NCI-H774 (cell line): ENCODE measurements at places on chromosomes 12 and 14.

DNA sequence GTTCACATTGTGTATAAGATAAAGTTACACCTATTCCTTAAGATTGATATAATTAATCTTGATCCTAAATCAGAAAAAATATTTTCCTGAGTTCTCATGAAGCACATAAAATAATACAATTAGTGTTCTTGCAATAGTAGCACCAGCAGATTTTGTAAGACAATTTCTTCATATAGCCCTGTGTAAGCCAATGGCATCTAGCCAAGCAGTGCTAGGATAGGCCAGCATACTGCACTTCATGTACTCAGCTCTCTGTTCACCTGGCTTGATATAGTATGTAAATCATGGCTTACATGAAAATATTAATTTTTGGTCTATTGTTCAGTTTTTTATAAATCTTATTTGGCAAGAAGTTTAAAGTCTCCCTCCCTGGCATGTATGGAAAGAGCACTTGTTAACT, 1.9 kb downstream of the KLRF2 start:
- no peak for DNase-seq

- no peak for DNase-seq
Measured at GRCh38 chr12:121520586-121521086, 60.2 kb downstream of the KDM2B start.

- DNase-seq = no peak
Measured at GRCh38 chr14:104364830-104365229, 214.7 kb upstream of the C14orf180 start.

GRCh38 chr12:66678338-66679275, at the start of gene GRIP1:
Gene GRIP1, minus strand, starts transcription at chr12:66679076. Its CDS starts 172 bp downstream, at chr12:66678904.
- DNase-seq = peak; percentile 47

GRCh38 chr14:89304972-89305703, 111.9 kb downstream of the FOXN3 start:
- DNase-seq = peak; percentile 72

DNA sequence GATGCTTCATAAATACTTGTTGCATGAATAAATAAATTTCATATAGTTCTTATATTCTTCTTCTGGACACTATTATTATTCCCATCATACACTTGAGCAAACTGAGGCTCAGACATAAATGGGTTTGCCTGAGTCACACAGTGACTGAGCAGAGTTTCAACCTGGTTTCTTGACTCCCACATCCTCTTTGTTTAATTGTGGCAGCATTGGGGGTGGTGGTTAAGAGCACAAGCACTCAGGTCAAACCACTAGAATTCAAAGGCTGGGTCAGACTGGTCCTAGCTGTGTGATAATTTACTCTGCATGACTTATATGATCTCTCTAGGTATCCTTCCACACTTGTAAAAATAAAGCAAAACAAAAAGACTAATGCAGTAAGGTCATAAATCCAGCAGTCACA, 274.9 kb upstream of the SRRM4 start:
- DNase-seq = no peak

DNA sequence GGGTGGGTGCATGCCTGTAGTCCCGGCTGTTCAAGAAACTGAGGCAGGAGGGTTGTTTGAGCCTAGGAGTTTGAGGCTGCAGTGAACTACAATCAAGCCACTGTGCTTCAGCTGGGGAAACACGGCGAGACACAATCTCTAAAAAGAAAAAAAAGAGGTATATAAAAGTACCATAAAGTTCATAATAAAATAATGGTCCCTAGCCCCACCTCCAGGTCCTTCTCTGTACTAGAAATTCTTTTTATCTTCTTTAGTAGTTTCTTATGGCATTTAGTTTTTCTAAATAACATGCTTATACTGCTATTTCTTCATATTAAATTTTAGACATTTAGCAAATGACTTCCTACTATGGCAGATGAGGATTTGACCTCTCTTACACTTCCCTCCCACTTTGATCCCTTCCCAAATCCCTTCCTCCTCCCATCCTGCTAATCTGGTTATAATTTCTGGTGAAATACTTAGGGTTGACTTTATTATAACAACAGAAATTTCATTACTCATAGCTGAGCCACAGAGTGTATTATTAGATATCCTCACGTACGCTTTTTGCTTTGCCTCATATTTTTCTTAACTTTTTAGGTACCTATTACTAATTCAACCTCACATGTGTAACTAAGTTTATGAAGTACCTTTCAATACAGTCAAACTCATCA, 94.7 kb downstream of the SLC41A2 start:
- no peak for DNase-seq

DNA sequence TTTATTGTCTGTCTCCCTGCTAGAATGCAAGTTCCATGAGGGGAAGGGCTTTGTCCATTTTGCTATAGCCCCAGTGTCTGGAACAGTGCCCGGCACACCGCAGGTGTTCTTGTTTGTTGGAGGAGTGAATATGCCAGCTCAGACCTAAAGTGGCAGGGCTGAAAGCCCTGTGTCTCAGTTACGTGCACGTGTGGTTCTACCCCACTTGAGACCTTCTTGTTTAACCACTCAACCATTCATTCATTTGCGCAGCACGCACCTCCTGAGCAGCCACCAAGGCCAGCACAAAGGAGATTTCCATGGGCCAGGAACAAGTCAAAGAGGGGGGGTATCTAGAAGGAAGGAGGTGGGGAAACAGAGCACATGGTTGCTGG, 338.0 kb upstream of the FKBP4 start:
- DNase-seq = peak; percentile 83

DNA sequence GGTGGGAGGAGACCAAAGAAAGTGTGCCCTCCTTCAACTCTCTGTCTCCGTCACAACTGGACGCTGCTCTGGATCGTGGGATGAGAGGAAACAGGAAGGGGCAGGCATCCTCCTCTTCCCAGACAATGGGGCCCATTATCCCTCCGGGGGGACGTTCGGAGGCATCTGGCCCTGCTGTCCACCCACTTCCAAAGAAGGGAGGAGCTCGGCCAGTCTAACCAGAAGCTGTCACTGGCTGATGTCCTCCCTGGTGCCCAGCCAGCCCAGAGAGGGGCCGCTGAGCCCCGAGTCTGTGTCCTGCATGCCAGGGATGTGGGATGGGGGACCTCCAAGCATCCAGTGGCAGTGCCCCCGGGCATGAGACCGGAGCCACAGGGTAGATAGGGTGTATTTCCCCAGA, 39.8 kb upstream of the MEG3 start:
- no peak for DNase-seq

- no peak for DNase-seq
Measured at GRCh38 chr14:104594310-104595046, 10.1 kb downstream of the TMEM179 start.

GRCh38 chr12:2841056-2841650, 6.3 kb upstream of the NRIP2 start:
- DNase-seq = no peak

DNA sequence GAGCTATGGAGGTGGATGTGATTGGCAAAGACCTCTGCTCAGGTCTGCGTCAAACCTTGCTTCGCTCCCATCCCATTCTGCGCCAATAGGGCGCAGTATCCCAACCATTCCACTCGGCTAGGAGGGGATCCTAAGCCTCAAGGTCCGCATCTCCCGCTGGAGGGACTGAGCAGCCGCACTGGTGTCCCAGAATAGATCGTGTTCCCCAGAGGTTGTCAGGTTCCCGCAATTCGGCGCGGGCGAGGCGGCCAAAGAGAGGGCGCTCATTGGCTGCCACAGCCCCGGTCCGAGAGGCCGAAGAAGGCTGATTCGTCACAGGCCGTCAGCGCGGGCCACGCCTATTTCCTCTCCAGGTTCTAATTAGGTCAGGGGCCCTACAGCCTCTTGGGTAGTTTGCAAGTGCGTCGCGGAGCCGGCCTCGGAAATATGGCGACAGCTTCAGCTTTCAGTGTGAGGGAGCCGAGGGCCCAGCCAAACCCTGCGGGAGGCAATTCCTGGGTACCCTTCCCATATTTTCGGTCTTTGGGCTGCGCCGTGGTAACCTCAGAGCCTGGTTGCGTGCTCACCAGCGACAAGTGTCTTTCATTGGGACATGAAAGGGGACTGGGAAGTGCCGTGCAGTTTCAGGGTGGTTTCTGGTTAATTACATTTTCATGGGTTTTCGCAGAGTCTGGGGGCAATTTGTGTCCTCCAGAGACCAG, 5.0 kb downstream of the OR10AD1 start:
- peak; percentile 99 for DNase-seq

DNA sequence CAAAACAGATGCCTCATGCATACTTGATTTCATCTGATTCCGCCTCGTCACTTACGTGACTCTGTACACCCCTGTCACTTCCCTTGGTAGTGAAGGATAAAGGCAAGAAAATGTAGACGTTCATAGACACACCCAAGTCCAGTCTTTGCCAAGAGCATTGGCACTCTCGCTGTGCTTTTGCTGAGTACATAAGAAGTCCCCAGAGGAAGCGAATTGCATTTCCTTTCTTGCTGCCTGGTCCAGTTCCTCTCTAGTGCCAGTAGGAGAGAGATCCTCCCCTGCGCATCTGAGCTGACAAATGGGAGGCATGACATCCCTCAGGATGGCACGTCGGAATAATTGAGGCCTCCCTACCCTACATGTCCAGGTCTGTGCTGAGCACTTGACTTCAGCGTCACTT, 21.3 kb upstream of the RIN3 start:
- DNase-seq = no peak

DNA sequence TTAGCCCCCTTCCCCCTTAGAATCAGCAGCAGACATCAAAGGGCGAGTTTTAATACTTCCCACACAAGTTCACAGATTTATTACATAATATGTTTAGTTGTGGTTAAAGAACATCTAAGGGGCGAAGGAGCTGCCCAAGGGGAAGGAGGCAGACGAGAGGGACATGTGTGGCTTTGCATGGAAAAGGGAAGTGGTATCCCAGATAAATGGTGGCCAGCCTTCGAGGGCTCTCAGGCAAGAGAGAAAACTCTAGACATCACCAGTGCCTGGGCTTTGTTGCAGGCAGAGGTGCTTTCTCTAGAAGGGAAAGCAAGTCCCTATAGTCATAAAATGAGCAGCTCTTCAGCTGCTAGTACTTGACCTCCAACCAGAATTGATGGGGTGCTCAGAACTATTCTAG, 121.2 kb downstream of the CACNA1C start:
- DNase-seq = no peak

GRCh38 chr12:5395443-5396271, 36.3 kb upstream of the NTF3 start:
- peak; percentile 90 for DNase-seq

DNA sequence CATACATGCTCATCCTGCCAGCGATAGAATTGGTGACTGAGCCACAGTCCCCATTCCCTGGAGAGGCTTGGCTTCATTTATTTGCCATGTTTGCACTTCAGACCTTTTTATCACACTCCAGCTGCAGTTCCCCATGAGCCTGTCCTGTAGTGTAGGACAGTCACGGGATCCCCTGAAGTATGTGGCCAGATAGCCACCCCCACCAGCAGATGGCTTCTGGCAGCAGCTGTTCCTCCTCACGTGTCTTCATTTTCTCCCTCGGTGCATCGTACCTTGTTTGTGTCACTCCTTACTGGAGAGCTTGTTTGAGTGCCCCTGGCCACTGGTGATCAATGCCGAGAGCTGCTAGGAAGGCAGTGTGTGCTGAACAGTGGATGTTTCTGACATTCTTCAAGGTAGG, 40.2 kb downstream of the UBE3B start:
- DNase-seq = no peak

GRCh38 chr12:103887738-103888137, 42.5 kb upstream of the HSP90B1 start:
- DNase-seq = no peak

DNA sequence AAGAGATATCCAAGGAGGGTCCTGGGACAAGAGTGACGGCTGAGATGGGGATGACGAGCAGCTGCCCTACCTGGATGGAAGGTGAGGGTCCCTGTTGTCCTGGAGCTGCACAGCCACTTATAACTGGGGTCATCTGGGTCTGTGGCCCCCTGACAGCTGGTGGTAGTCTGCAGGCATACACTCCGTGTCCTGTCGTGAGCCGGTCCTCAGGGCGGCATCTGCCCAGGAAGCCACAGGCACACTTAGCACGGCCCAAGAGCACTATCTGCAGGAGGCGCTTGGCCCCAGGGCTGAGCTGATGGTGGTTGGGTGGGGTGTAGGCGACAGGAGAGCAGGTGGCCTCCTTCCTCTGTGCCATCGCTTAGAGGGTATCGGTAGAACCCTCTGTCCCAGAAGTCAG, 248.1 kb downstream of the CACNA1C start:
- no peak for DNase-seq

DNA sequence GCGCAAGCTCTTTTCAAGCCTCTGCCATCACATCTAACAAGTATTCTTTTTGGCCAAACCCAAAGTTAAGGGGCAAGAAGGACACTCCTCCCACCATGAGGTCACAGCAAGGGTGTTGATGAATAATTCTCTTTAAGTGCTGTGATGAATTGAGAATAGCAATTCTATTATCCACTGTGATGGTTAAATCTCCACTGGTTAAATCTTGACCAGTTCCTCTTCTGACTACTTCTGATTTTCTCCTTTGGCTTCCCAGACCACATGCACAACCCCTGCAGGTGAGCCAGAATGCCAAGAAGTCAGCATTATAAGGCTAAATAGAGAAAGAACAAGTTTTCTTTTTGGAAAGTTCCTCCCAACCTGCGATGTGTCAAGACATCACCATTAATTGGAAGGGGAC, 90.6 kb upstream of the BCL2L14 start:
- DNase-seq = no peak

DNA sequence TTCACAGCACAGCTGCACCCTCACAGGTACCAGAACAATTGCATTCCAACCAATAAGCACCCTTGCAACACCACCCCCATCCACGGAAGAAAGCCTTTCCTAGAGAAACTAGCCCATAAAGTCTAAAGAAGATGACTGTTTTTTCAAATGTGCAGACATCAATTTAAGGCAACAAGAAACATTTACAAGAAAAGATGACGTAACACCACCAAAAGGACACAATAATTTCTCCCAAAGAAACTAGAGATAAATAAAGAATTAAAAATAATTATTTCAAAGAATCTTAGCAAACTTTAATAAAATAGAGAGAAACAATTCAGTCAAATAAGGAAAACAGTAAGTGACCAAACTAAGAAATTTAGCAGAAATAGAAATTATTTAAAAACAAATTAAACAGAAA, 352.3 kb upstream of the ATXN7L3B start:
- no peak for DNase-seq

GRCh38 chr14:70622111-70622712, 19.5 kb upstream of the TTC9 start:
- DNase-seq = no peak

DNA sequence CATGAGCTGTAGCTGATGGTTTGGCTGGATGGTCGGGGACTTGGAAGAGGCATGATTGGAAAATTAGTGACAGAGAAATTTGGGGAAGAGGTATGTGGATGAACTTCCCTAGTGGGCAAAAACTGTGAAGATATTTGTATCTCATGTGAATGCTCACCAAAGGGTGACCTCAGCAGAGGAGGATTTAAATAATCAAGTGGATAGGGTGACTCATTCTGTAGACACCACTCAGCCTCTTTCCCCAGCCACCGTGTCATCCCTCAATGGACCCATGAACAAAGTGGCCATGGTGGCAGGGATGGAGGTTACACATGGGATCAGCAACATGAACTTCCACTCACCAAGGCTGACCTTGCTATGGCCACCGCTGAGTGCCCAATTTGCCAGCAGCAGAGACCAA, 60.8 kb upstream of the KRAS start:
- no peak for DNase-seq

DNA sequence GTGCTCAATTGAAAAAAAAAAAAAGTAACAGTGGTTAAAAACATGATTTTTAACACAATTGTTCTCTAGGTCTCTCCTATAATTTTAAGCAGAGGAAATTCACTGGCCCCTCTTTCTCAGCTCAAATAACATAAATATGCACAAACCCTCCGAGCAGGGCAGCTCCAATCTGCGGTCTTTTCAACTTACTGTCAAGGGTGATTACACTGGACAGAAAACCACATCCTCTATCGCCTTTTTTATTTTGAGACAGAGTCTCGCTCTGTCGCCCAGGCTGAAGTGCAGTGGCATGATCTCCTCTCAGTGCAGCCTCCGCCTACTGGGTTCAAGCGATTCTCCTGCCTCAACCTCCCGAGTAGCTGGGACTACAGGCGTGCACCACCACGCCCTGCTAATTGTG, 16.5 kb upstream of the GABARAPL1 start:
- no peak for DNase-seq
